ENCODE measurements at places on chromosomes 2 and 18.

DNA sequence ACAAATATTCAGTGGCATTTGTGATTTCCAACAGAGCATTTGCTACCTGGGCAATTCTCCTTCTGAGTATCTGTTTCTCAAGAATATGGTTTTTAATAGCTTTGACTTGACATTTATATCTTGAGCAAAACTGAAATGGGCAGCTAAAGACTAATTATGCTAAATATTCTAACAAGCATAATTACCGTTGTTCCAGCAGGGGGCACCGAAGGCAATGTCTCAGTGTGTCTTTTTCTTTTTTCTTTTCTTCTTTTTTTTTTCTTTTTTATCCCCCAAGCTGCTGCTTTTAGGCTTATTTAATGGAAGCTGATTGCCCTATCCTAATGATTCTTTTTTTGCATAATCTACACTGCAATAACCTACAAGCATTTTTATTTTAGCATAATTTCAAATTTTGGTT is 138.9 kb upstream of the NABP1 start:
- peak; percentile 10 for DNase-seq

DNA sequence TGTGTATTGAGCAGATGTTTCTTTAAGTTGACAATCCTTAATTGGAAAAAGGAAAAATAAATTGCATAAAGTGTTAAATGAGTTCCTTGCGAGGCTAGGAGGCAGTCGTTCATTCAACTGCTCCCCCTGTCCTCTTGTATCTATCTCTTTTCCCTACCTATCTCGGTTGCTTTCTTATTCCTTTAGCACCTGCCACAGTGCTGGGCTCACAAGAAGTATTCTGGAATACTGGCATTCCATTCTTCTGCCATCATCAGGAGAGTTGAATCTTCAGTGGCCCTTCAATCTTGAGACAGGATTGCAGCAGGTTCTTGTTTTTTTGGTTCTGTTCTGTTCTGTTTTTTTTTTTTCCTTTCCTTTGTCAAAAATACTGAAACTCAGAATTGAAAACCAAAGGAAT is 143.1 kb upstream of the AQP4 start:
- DNase-seq = no peak

- no peak for DNase-seq
Measured at GRCh38 chr2:887639-888038, 63.0 kb upstream of the SNTG2 start.

DNA sequence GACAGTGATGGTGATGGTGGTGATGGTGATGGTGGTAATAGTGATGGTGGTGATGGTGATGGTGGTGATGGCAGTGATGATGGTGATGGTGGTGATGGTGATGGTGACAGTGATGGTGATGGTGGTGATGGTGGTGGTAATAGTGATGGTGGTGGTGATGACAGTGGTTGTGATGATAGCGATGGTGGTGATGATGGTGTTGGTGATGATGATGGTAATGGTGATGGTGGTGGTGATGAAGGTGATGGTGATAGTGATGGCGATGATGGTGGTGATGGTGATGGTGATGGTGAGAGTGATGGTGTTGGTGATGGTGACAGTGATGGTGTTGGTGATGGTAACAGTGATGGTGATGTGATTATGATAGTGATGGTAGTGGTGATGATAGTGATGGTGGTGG is 94.3 kb downstream of the ASB1 start:
- no peak for DNase-seq

- no peak for DNase-seq
Measured at GRCh38 chr2:192203876-192204275, 9.1 kb upstream of the TMEFF2 start.

DNA sequence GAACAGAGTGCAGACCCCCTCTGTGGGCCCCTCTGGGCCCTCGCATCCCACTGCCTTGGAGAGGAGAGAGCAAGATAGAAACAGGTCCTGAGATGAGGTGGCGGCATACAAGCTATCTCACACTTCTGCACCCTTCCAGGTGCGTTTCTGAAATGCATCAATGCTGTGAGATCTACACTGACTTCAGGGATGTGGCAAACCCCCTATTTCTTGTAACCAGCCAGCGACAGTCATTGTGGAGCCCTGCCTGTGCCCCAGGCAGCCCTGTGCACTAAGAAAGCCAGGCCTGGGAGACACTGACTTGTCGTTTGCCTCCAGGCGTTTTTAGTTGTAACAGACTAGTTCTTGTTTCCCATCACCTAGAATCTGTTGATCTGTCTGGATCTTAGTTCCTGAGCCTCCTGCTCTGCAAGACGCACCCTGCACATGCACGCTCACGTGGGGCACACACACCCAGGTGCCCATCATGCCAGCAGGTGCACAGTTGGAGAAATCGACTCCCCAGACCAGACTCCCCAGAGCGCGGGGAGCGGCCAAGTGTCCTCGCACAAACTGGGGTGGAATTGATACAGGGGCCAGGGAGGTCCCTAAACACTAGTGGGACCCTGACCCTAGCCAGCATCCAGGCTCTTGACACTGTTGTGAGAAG is 238.0 kb downstream of the FAM210A start:
- DNase-seq = no peak

- no peak for DNase-seq
Measured at GRCh38 chr2:210356944-210357343, 42.0 kb upstream of the MYL1 start.

GRCh38 chr2:187912950-187913349 is 358.7 kb upstream of the TFPI start:
- DNase-seq = no peak

DNA sequence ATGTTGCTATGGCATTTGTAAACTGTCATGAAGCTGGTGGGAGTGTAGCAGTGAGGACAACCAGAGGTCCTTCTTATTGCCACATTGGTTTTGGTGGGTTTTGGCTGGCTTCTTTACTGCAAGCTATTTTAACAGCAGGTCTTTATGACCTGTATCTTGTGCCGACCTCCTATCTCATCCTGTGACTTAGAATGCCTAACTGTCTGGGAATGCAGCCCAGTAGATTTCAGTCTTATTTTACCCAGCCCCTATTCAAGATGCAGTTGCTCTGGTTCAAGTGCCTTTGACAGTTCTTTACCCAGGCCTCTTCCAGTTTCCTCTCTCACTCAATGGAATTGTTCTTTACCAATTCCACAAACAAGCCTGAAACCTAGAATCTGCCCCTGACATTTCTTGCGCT is 145.1 kb downstream of the KCNE4 start:
- no peak for DNase-seq

DNA sequence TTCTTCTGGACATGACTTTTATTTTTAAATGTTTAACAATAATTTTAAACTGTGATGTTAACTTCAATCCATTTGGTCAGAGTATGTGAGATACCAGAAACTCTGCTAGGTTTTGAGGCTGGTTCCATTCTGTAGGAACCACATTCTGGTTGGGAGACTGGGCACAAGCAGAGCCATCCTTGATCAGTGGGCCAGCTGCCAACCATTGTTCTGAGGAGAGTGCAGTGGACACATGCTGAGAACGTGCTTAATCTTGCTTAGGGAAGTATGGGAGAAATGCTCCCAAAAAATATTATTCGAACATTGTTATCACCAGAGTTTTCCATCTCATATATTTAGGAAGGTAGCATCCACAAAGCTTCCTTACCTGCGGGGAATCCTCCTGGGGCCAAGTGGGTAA is 155.8 kb downstream of the RTN4 start:
- no peak for DNase-seq

DNA sequence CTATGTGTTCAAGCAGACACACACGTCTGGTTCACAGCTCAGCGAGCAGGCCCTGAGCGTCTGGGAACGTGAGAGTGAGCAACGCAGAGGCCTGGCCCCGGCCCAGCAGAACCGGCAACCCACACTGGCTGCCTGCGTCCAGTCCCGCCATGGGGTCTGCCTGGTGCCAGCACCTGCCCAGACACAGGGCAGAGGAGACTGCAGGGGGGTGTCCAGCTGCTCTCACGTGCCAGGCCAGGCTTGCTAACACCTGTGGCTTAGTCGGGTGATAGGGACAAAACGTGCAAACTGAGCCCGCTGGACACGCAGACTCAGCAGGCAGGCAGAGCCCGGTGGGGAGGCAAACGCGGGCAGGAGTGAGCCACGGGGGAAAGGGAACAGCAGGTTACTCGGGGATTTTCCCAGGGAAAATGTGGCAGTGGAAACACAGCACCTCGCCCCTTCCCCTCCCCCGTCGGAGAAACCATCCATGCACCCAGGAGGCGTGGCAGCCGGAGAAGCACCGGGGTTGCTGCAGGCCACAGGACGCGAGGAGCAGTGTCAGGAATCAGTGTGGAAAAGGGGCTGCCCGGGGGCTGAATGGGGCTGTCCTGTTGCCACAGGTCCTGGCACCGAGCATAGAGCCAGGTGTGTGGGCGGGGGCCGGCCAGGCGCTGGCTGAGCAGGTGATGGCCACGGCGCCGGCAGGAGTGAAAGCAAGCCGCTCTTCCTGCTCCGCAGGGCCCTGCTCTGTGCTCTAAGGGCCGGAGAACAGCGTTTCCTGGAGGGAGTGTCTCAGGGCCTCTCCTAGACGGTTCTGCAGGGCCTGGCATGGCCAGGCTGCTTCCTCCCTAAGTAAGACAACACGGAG is 154.7 kb downstream of the HDAC4 start:
- DNase-seq = no peak

DNA sequence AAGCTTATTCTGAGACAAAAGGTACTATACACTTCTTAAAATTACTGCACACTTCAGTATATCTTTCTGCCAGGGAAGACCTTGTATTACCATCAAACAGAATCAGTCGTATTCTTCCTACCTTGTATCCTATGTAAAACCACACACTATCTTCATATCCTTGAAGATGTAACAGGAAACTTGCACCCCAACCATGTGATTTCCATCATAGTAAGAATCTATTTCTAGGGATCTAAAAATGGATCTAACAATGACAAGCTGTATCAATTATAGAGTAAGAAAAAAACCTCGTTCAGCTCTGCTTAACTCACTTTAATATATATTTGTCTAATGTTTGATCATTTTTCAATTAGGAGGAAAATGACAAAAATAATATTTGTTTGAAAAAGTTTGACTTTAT is 60.2 kb downstream of the WDR75 start:
- no peak for DNase-seq

GRCh38 chr2:188243381-188243780 is 48.3 kb upstream of the GULP1 start:
- DNase-seq = no peak

- DNase-seq = no peak
Measured at GRCh38 chr2:200733713-200734198, 78.0 kb upstream of the BZW1 start.

- no peak for DNase-seq
Measured at GRCh38 chr2:40666398-40666797, 214.5 kb upstream of the SLC8A1 start.

GRCh38 chr2:182565911-182566567 is 139.2 kb upstream of the PDE1A start:
- no peak for DNase-seq

- peak; percentile 50 for DNase-seq
Measured at GRCh38 chr2:134181219-134181618, 72.7 kb upstream of the MGAT5 start.

DNA sequence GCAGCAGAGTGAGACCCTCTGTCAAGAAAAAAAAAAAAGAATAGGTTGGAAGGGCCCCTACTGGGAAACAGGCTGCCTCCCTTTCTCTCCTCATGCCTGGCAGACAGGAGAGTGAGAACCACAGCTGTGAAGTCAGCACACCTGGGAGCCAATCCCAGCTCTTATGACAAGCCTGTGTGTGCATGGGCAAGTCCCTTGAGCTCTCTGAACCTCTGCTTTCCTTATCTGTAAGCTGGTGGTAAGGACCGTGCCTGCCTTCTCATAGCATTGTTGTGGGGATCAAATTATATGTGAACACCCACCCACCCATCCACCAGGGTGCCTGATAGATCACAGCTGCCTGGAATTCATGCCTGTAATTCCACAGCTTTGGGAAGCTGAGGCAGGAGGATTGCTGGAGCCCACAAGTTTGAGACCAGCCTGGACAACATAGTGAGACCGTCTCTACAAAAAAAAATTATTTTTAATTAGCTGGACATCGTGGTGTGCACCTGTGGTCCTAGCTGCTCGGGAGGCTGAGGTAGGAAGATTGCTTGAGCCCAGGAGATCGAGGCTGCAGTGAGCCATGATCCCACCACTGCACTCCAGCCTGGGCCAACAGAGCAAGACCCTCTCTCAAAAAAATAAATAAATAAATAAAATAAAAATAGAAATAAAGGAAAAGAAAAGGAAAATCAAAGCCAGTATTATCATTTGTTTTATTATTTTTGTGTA is 66.9 kb upstream of the MCFD2 start:
- no peak for DNase-seq

- no peak for DNase-seq
Measured at GRCh38 chr2:104787298-104788065, 66.4 kb upstream of the POU3F3 start.

GRCh38 chr2:47312491-47312850 is 90.5 kb upstream of the MSH2 start:
- no peak for DNase-seq

DNA sequence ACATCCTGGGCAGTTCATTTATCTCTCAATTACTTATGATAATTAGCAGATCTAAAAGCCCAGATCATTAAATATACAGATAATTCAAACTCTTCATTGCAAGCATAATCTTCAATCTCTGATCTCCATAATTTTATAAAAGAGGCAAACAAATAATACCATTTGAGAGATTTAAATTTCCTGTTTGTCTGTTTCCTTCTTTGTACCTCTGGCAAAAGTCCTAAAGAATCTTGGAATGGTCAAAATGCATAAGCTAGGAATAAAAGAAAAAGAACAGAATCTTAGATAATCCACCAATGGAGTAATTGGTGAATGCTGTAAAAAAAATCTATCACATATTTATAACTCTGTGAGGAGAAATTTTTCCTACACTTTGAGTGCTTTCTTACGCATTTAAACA is 1080.9 kb upstream of the ZEB2 start:
- no peak for DNase-seq

- no peak for DNase-seq
Measured at GRCh38 chr2:205723179-205723578, 40.9 kb downstream of the NRP2 start.

DNA sequence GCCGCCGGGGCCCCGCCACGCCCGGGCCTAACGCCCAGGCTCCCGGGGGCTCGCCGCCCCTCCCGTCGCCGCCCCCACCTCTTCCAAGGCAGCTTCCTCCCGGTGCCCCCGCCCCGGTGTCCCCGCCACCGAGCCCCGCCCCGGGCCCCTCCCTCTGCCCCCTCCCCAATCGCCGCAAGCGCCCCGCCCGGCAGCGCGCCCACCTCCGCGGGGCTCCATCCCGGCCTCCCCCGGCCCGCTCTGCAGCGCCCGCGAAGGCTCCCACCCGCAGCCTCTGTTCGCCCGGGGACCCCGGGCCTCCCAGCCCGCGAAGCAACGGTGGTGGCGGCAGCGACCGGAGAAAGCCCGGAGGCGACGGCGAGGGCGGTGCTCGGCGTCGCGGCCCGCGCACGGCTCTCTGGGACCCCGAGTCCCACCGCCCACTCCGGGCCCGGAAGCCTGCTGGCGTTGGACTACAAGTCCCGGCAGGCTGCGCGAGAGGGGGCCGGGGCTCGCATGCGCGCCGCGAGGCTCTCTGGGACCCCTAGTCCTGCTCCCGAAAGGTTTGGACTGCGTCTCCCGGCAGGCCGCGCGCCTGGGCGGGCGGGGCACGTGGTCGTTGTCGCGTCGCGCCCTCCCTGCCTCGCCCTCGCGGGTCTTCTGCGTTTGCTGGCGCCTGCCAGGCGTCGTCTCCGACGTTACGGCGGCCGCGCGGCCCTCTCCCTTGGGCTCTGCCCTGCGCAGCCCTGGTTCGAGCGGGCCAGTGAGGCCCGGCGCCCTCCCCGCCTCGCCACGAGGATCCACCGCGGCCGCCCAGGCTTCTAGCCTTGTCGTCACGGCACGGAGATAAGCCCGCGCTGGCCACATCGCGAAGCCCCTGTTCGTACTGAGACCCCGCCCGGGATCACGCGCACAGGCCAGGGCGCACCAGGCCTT is at the start of gene STK25:
Gene STK25 (minus strand): TSS at position 345 of the 915 bp plus-strand sequence. CDS start 549 bp downstream, outside the sequence.
- DNase-seq = peak; percentile 95

- no peak for DNase-seq
Measured at GRCh38 chr2:106280722-106281446, 86.8 kb upstream of the UXS1 start.

GRCh38 chr2:216486271-216486670 is 12.4 kb upstream of the RPL37A start:
- DNase-seq = no peak

Measured in T follicular helper cell (primary cell).